GM23248 (cell line): ENCODE measurements at places on chromosomes 16 and 17. TPM values are rescaled to one million over a fixed set of nuclear protein-coding genes. Genes with fewer than 3 reads are reported as not detected.
A peak's percentile ranks its signal among the peaks of the same experiment; 100 is the strongest.

DNA sequence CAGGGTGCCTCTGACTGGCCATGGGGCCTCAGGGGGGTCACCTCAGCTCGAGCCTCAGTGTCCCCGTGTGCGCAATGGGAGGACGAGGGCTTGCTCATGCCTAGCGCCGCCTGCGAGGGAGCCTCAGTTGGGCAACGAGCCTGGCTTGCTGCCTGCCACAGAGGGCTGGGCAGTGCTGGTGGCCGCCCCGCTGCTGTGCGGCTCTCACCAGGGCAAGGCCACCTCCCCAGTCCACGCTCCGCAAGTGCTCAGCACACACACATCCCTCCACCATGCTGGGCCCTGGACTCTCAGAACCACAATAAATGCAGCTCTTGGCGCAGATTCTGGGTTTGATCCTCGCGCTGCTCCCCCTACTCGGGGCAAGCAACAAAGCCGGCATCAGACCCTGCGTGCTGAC, 76.2 kb downstream of the ENGASE start:
- H3K4me1 ChIP-seq = no peaks in the 10 kb centered on the region
- H3K27me3 ChIP-seq = peaks cover 6% of the 10 kb centered on the region; the same call in 1 of the 2 replicates
- DNase-seq = no peak
- H3K4me3 ChIP-seq = no peak overlapping the region
- H3K27ac ChIP-seq = no peak overlapping the region
- no peaks in the 10 kb centered on the region for H3K36me3 ChIP-seq

Gene BCAR1
- 84.0 and 87.0 TPM in 2 replicates for total RNA-seq

- no peaks in the 10 kb centered on the region for H3K27me3 ChIP-seq
- no peaks in the 10 kb centered on the region for H3K4me1 ChIP-seq
- no peak for DNase-seq
- H3K27ac ChIP-seq = no peak overlapping the region
- no peak overlapping the region for H3K4me3 ChIP-seq
These were observed 35.7 kb upstream of the GSG1L start for GRCh38 chr16:28098959-28099945.

DNA sequence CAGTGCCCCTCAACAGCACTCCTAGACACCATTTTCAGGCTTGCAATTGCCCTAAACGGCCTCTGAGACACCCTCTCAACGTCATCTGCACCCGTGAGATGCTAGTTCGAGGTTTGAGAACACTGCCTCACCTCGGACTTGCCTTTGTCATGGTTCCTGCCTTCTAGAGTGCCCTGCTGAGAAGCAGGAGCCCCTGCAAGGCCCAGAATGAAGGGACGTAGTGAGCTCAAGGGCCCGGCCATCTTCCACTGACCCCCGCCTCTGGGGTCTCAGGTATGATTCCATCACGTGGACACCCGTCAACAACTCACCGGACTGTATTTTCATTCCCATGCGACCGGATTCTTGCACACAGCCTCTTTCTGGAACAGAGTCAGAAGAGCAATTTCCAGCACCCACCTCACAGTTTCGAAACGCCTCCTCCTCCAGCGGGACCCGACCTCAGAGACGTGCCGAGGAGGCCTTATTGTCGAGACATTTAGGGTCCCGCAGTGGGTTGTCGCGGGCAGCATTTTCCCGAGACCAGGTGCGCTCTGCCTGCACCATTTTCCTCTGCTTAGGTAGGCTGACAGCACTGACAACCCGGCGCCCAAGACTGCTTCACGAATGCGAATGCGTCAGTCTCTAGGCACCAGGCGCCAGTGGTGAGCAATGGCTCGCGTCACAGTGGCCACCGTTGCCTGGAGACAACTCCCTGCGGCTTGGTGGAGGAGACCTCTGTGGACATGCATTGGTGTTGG, 999.9 kb downstream of the KCNJ18 start:
- no peaks in the 10 kb centered on the region for H3K36me3 ChIP-seq
- DNase-seq = no peak
- no peaks in the 10 kb centered on the region for H3K27me3 ChIP-seq
- H3K4me1 ChIP-seq = no peaks in the 10 kb centered on the region

DNA sequence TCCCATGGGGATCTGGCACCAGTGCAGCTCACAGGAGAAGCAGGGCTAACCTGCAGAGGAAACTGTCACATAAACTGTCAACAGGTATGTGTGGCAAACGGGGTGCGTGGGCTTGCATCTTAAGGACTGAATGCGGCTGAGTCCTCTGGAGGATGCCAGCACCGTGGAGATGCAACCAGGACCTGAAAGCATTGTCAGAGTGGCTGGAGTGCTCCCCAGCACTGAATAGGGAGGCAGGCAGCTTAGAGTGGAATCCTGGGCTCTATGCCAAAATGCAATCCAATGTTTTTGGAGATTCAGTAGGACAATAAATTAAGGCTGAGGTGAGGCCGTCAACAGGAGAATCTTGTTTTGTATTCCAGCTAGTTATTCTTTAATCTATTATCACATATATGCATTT, 21.3 kb upstream of the SALL1 start:
- no peaks in the 10 kb centered on the region for H3K36me3 ChIP-seq
- no peak for DNase-seq
- no peaks in the 10 kb centered on the region for H3K27me3 ChIP-seq
- H3K4me3 ChIP-seq = no peak overlapping the region
- H3K4me1 ChIP-seq = peaks cover 11% of the 10 kb centered on the region
- no peak overlapping the region for H3K27ac ChIP-seq

DNA sequence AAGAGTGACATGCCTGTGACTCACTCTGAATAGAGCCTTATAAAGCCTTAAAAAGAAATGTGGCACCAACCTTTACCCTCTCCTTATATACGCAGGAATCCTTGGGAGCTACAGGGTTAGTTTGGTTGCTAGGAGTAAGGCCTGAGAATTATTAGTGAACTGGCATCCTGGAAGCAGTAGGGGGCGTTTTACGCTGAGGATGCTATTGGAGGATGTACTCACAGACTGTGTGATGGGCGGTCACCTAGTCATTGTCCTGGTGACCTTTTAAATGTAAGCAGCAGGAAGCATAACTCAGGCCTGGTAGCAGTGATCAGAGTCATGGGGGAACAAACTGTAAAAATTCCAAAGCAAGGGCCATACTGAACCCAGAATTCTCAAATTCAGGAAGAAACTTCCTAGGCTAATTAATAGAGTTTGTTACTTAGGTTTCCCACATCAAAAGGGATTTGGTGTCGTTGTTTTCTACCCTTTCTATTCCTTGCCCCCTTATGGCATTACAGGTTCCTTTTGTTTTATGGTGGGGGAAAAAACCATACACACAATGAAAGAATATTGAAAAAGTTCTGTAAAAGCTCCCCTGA, 153.8 kb downstream of the SNX11 start:
- peaks cover 22% of the 10 kb centered on the region for H3K4me1 ChIP-seq
- H3K27me3 ChIP-seq = no peaks in the 10 kb centered on the region
- DNase-seq = peak; percentile 53
- H3K36me3 ChIP-seq = no peaks in the 10 kb centered on the region
- no peak overlapping the region for H3K27ac ChIP-seq

Gene KRTAP4-6
- not detected in 2 replicates for total RNA-seq

Gene KRTAP2-1
- total RNA-seq = not detected in 2 replicates

DNA sequence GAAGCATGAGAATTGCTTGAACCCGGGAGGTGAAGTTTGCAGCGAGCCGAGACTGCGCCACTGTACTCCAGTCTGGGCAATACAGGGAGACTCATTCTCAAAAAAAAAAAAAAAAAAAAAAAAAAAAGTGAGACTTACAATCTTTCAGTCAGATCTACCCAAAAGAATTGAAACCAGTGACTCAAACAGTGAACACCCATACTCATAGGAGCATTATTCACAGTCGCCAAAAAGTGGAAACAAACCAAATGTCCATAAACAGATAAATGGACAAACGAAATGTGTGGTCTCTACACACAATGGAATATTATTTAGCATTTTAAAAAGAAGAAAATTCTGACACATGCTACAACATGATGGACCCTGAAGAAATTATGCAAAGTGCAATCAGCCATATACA, 9.1 kb upstream of the SCNN1B start:
- no peak overlapping the region for H3K27ac ChIP-seq
- no peaks in the 10 kb centered on the region for H3K36me3 ChIP-seq
- H3K4me1 ChIP-seq = no peaks in the 10 kb centered on the region
- no peak overlapping the region for H3K4me3 ChIP-seq

Gene HOXB7
- 7.1 and 11.1 TPM in 2 replicates for total RNA-seq

DNA sequence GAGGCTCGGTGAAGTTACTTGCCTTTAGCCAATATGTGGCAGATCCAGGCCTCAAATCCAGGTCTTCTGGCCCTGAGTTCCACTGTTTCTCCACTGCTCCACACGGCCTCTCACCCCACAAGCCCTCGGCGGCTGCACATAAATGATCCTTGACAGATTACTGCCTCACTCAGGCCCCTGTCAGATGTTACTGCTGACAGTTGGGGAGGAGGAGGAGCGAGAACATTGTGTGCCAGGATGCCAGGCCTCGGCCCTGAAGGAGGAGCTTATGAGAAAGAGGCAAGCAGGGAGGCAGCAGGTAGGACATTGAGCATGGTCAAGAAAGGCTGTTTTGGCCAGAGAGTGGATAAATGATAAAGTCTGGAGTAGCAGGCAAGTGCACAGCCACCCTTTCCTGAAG, 88.6 kb downstream of the RAB11FIP4 start:
- no peaks in the 10 kb centered on the region for H3K4me1 ChIP-seq
- H3K27ac ChIP-seq = no peak overlapping the region
- peaks cover 57% of the 10 kb centered on the region for H3K27me3 ChIP-seq
- no peak overlapping the region for H3K4me3 ChIP-seq

Gene CLDN6
- not detected in 2 replicates for total RNA-seq

DNA sequence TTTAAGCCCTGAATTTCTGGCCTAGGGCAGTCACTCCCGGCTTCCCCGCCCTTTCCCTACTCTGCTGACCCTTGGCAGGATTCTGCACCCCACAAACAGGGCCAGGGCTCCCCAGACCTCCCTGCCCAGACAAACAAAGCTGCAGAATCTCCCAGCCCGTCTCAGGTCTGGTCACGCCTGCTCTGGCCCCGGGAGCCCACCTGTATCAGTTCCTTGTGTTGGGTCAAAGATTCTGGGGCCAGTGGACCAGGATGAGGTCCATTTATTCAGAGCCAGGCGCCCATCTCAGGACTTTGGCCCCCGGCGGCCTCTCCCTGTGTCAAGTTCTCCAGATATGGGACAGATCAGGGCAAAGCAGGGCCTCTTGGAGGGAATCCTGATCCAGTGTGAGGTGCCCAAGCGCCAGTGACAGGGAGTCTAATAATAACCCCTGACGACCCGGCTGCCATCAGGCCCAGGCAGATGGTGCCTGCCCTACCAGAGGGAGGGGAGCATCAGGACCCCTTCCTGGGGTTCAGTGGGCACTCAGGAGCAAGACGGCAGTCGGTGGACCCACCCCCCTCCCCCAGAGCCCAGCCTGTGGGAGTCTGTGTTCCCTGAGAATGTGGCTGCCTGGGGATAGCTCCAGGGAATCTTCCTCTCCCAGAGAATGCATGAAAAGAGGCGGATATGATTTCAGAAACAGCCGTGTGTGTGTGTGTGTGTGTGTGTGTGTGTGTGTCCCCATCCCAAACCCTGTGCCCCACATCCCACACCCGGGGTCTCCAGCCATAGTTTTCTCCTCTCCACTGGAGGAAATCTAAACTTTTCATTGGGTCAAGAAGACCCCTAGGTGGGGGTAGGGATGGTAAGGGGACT, 1.3 kb downstream of the TTYH2 start:
- H3K27me3 ChIP-seq = no peaks in the 10 kb centered on the region
- H3K4me1 ChIP-seq = peaks cover 26% of the 10 kb centered on the region
- H3K27ac ChIP-seq = no peak overlapping the region
- no peak overlapping the region for H3K4me3 ChIP-seq
- H3K36me3 ChIP-seq = peaks cover 5% of the 10 kb centered on the region

DNA sequence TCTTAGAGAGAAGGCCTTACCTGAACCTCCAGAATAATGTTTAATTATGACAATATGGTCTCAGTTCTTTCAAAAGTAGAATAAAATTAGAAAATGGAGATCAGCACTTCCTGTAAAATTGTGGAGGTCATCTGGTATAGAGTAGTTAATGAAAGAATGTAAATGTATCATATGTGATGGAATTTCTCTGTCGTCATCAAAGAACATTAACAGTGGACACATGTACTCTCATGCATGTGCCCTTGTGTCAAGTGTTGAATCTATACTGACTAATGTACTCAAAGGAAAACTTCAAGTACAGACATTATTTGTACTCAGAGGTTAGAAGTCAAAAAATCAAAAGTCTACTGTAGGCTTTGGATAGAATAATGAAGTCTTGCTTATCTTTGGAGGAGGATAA, 129.2 kb upstream of the MYOCD start:
- peak; percentile 5 for DNase-seq
- H3K27ac ChIP-seq = no peak overlapping the region
- no peak overlapping the region for H3K4me3 ChIP-seq
- H3K36me3 ChIP-seq = no peaks in the 10 kb centered on the region
- no peaks in the 10 kb centered on the region for H3K4me1 ChIP-seq

- no peaks in the 10 kb centered on the region for H3K27me3 ChIP-seq
- no peak overlapping the region for H3K27ac ChIP-seq
- H3K36me3 ChIP-seq = no peaks in the 10 kb centered on the region
- H3K4me1 ChIP-seq = no peaks in the 10 kb centered on the region
- DNase-seq = no peak
These were observed 35.9 kb upstream of the ZNF469 start for GRCh38 chr16:88346680-88347505.
